Putamen (tissue), 1 donor: ENCODE measurements at places on chromosomes 6 and 20.
A peak's percentile ranks its signal among the peaks of the same experiment; 100 is the strongest.

DNA sequence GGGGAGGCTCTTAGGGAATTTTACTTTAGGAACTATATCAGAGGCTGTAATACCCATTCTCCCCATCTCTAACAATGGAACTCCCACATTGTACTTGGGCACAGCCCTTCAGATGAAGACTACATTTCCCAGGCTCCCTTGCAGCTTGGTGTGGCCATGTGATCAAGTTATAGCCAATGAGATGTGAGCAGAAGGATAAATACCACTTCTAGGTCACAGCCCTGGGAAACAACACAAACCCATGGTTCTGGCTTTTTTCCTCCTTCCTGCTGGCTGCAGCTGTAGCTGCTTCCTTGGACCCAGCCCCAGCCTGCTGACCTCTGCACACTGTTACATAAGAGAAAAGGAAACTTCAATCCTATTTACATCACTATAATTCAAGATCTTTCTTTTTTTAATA, 445.9 kb upstream of the JARID2 start:
- peak; percentile 74 for DNase-seq

GRCh38 chr6:109382576-109383437, 540 bp upstream of the CD164 start:
- peak; percentile 94 for DNase-seq

GRCh38 chr6:25717866-25718740, 36.4 kb upstream of the SLC17A4 start:
- DNase-seq = peak; percentile 70

GRCh38 chr6:157605484-157605883, 217.6 kb upstream of the SNX9 start:
- DNase-seq = no peak

DNA sequence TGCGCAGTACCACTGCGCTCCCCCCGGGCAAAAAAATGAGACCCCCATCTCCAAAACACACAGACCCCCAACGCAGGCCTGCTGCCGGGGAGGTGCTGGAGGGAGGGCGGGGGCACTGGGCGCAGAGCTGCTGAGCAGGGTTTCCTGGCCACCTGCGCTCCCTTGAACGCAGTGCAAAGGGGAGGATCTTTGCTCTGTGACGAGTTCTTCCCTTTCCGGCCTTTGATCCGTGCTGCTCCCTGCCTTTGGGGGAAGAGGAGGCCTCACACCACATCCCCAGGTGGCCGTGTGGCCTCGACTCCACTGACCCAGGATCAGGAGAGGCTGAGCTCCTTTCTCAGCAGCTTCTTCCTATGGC, 8.9 kb upstream of the COL20A1 start:
- DNase-seq = no peak

GRCh38 chr6:110944681-110945151, 13.8 kb upstream of the GTF3C6 start:
- DNase-seq = peak; percentile 58

GRCh38 chr6:24408719-24409410, 6.1 kb downstream of the MRS2 start:
- no peak for DNase-seq

DNA sequence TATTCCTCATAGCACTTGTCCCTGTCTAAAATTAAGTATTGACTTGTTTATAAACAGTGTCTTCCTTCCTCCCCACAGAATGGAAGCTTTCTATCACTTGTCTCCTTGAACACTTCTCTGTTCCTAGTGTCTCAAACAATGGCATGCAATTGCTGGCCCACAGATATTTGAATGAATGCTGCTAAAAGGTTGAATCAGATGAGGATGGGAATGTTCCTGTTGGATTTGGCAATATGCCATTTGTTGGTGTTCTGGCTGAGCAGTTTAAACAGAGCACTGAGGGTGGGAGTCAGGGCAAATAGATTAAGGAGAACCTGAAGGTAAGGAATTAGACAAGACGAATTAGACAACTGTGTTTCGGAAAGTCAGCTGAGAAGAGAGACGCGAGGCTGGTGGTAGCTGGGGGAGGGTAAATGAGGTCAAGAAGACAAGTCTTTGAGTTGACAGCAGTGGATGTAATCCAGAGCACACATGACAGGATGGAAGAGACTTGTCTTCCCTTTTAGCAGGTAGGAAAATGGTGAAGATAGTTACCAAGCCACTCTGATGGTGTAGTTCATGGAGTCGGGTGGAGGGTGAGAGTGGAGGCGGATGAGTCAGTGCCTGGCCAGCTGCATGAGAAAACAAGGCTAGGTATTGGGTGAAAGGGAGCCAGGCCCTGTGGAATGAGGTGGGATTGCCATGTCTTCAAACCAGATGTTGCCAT, 58.3 kb upstream of the GNRH2 start:
- DNase-seq = no peak

DNA sequence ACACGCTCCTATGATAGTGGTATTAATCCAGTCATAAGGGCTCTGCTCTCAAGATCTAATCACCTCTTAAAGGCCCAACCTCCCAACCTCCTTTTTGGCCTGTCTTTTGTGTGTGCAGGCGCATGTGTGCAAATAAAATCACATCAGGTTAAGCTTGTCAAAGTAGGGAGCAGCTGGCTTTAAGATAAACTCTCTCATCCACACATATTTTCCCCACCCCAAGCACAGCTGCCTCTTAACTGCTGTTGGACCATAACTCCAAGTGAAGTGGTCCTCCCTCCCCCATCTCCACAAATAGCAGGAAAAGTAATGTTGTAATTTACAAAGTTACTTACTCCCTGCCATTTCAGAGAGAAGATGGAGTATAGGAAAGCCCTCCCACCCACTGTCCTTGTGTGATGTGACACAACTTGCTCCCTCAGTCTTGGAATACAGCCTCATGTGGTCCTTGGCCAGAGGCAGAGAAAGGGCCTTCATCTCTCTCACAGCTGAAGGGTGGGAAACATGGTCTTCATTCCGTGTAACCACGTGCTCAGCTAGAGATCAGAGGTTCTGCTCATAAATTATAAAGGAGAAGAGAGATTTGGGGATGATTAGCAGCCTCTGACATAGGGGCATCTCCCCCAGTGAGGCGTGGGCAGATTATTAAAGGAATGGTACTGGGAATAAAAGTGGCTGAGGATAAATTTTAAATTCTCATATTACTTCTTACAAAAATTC, 74.8 kb upstream of the TPD52L1 start:
- DNase-seq = no peak

GRCh38 chr6:16760516-16761470, at the start of gene ATXN1:
Gene ATXN1 (minus strand): TSS chr6:16761460.
- no peak for DNase-seq

DNA sequence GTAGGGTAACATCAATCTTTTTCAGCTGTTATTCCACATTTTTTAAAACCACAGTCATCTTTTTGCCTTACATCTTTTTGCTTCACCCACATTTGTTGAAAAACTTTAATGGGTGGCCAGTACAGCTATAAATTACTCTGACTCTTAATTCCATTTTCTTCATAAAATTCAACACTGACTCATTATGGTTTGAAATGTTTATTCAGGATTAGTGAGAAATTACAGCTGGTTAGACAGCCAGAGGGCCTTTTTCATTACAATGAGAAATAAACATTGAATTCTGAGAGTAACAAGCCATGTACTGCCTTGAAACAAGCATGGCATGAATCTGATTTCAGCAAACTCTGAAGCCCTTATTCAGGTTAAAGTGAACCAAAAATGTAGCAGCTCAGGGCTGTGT, 19.5 kb downstream of the NDUFAF4 start:
- DNase-seq = peak; percentile 25

DNA sequence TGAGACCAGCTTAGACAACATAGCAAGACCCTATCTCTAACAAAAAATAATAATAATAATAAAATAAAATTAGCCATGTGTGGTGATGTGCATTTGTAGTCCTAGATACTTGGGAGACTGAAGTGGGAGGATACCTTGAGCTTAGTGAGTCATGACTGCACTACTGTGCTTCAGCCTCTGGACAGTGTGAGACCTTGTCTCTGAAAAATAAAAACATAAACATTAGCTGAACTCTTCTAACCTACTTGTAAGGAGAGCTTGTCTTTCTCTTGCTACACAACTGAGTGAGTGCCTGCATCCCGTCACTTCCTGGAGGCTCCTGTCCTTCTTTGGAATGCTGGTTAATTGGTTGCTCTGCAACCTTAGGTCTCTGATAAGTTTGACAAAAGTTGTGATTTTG, 5.1 kb upstream of the DBNDD2 start:
- DNase-seq = no peak

GRCh38 chr6:158371261-158371660, 59.0 kb downstream of the TULP4 start:
- DNase-seq = no peak

- DNase-seq = no peak
These were observed 40.5 kb upstream of the PLN start for GRCh38 chr6:118507636-118508035.

GRCh38 chr6:69866770-69867638, 648 bp downstream of the COL19A1 start:
- no peak for DNase-seq

DNA sequence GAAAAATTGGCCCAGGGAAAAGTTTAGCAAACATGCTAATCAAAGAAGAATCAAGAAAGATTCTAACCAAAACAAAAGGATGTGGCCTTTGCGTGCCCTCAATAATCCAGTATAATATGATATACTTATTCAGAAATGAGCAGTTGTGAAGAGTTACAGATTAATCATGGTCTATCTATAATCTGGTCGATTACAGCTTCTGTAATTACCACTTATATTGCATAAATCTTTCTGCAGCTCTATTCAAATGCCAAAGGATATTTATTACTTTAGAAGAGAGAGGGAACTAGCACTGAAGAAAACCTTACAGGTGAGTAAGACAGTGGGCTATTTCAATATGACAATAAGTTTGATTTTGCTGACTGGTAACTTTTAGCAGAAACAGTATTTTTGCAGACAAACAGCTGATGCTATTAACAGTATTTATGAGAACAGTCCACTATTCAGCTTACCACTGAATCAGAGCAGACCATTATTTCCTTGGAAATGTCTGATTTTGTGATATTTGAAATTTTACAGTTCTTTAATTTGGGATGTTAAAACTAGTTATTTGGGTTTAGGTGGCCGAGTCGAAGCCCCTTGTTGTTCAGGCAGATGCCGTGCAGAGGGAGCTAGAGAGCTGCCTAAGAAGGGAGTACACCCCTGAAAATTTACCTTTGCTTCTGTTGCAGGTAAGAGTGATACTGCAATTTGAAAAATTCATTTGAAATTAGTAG, 92.2 kb downstream of the CEP57L1 start:
- peak; percentile 58 for DNase-seq

- DNase-seq = no peak
These were observed 44.7 kb upstream of the XRN2 start for GRCh38 chr20:21258411-21258810.

DNA sequence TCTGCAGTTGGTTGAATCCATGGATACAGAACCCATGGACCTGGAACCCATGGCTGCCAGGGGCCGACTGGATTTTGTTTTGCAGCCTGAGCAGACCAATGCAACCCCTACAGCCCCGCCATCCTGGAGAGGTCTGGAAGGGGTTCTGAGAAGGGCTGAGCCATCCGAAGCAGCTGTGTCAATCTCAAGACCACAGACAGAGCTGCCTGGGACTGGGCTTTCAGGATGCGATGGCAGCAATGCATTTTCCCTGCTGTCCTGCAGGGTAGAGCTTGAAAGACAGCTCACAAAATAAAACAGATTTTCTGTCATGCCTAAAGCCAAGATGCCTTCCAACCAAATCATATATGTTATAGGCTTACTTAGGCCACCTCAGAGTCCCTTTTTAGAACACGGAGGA, 125.8 kb upstream of the NXT1 start:
- DNase-seq = no peak

GRCh38 chr20:40525351-40525750, 163.7 kb downstream of the MAFB start:
- no peak for DNase-seq

GRCh38 chr6:42779521-42779920, 2.3 kb upstream of the BICRAL start:
- no peak for DNase-seq

DNA sequence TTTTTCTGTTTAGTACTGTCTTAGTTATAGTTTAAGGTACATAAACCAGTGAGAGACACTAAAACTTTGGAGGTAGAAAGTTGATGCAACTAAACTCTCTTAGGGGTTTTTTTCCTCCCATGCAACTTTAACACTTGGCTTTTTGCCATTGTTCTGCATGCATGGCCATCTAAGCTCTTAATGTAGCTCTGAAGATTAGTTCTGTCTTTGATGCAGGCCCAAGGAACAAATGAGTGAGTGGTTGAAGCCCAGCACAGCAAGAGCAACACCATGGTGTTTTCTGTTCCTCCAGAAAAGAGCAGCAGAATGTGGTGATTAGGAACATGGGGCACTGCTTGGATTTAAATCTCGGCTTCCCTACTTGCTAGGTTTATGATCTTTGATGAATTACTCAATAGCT, 89.3 kb downstream of the L3MBTL3 start:
- DNase-seq = no peak

DNA sequence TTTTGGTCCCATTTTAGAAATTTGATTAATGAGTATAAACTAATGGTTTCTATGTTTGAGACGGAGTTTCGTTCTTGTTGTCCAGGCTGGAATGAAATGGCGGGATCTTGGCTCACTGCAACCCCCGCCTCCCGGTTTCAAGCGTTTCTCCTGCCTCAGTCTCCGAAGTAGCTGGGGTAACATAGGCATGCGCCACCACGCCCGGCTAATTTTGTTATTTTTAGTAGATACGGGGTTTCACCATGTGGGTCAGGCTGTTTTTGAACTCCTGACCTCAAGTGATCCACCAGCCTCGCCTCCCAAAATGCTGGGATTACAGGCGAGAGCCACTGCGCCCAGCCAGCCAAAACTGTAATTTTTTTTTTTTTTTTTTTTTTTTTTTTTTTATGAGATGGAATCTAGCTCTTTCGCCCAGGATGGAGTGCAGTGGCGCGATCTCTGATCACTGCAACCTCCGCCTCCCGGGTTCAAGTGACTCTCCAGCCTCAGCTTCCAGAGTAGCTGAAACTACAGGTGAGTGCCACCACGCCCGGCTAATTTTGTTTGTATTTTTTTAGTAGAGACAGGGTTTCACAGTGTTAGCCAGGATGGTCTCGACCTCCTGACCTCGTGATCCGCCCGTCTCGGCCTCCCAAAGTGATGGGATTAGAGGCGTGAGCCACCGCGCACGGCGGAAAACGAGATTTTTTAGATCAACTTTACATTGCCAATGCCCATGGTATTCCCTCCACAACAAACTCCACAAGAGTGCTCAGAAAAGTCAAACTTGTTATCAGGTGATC, 127.8 kb downstream of the HFE start:
- no peak for DNase-seq

DNA sequence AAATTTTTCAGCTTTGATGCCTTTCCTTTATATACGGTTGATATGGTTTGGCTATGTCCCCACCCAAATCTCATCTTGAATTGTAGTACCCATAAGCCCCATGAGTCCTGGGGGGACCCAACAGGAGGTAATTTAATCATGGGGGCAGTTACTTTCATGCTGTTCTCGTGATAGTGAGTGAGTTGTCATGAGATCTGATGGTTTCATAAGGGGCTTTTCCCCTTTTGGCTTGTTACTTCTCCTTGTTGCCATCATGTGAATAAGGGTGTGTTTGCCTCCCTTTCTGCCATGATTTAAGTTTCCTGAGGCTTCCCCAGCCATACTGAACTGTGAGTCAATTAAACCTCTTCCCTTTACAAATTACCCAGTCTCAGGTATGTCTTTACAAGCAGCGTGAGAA, 66.8 kb downstream of the ARHGAP18 start:
- no peak for DNase-seq

GRCh38 chr20:38759106-38759505, 10.8 kb downstream of the ACTR5 start:
- DNase-seq = no peak
